Posterior cingulate gyrus (tissue), 11 donors: ENCODE measurements at places on chromosomes 12 and 14.
A peak's percentile ranks its signal among the peaks of the same experiment; 100 is the strongest.

DNA sequence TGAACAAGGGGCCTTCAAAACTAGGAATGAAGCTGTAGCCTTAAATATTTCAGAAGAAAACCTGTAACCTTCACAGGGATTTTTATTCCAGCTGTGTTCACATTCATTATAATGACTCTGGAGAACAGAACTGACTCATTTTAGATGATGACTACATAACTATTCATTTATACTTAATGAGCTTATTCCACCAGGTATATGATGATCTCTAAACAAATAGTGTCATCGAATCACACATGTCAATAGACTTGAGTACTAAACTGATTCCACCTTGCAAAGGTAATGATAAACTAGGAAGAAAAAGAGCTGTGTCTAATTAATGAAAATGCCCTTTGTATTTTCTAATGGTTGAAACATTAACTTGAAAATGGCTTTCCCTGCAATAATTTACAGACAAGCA, 433.2 kb downstream of the PDZRN4 start:
- DNase-seq: no peak

- no peak for DNase-seq
These were observed 72.0 kb downstream of the C12orf56 start for GRCh38 chr12:64318605-64319004.

DNA sequence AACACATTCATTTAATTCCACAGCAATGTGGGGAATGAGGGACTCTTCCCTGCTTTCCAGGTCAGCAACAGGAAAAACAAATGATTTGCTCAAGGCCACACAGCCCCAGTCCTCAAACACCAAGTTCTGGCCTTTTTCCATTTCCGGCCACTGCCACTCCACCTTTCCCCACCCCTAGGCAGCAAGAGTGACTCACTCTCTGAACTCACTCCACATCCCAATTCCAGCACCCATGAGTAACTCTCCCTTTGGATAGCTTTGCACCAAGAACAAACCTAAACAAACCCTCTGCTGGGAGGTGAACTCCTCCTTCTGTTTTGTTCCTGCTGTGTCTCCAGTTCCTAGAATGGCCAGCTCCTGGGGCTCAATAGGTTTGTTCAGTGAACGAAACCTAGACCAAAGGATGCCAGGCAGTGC, 30.4 kb upstream of the PLEKHG6 start:
- peak; percentile 43 for DNase-seq

- no peak for DNase-seq
These were observed 18.7 kb upstream of the TAS2R14 start for GRCh38 chr12:10957741-10958140.

DNA sequence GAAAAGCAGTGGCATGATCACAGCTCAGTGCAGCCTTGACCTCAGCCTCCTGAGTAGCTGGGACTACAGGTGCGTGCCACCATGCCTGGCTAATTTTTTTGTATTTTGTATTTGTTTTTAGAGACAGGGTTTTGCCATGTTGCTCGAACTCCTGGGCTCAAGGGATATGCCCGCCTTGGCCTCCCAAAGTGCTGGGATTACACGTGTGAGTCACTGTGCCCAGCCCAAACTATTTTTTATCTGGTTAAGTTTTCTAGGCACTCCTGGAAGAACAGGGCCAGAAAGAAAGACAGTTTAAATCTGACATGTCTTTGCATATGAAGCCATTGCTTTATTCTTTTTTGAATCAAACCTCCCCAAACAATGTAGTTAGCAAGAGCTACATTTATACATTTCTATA, 27.5 kb upstream of the PTGR2 start:
- DNase-seq: no peak

GRCh38 chr14:61568572-61569011, 126.7 kb upstream of the HIF1A start:
- DNase-seq: no peak
